Esophagus squamous epithelium (tissue), 5 donors: ENCODE measurements at places on chromosomes 2 and 18.

DNA sequence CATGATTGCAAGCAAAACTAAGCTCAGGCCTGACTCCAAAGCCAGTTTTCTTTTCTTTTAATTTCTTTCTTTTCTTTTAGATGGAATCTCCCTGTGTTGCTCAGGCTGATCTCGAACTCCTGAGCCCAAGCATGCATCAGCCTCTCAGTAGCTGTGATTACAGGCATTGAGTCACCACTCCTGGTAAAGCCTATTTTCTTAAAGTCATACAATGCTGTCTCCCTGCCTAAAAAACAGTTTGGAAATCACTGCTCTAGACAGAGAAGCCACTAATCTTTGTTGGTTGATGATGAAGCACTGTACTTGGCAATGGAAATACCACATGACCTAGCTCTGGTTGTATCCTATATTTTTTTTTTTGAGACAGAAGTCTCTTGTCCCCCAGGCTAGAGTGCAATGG is 33.1 kb upstream of the ZNF532 start:
- no peaks in the 10 kb centered on the region for H3K27me3 ChIP-seq
- no peak for DNase-seq
- H3K36me3 ChIP-seq = no peaks in the 10 kb centered on the region
- H3K27ac ChIP-seq = no peak overlapping the region
- no peak overlapping the region for H3K4me3 ChIP-seq

GRCh38 chr2:141692829-141693228 is 438.0 kb downstream of the LRP1B start:
- no peak overlapping the region for H3K27ac ChIP-seq
- H3K36me3 ChIP-seq = no peaks in the 10 kb centered on the region
- no peak overlapping the region for H3K4me3 ChIP-seq
- no peaks in the 10 kb centered on the region for H3K27me3 ChIP-seq
- H3K4me1 ChIP-seq = no peaks in the 10 kb centered on the region

DNA sequence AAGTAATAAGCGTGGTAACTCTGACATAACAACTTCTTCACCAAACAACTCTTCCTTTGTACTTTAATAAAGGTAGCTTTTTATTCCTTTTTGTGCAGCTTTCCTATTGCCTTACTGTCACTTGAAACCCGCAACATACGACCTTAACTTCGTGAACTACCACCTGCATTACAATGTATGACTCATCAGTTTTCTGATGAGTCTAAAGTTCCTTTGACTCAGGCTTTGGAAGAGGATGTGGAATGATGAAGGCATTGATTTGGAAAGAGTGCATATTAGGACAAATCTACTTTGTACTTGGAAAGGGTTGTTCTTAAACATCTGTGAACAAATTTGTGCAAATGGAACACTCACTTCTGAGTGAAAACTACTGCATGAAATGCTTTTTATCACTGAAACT is 1012.1 kb downstream of the TMEM182 start:
- no peaks in the 10 kb centered on the region for H3K4me1 ChIP-seq
- no peak overlapping the region for H3K4me3 ChIP-seq
- no peak for DNase-seq
- no peaks in the 10 kb centered on the region for H3K27me3 ChIP-seq
- no peaks in the 10 kb centered on the region for H3K36me3 ChIP-seq

- H3K4me3 ChIP-seq = no peak overlapping the region
- no peaks in the 10 kb centered on the region for H3K4me1 ChIP-seq
- H3K27ac ChIP-seq = no peak overlapping the region
- H3K27me3 ChIP-seq = no peaks in the 10 kb centered on the region
- H3K36me3 ChIP-seq = no peaks in the 10 kb centered on the region
These were observed 248.5 kb downstream of the ZNF516 start for GRCh38 chr18:76246590-76246989.

DNA sequence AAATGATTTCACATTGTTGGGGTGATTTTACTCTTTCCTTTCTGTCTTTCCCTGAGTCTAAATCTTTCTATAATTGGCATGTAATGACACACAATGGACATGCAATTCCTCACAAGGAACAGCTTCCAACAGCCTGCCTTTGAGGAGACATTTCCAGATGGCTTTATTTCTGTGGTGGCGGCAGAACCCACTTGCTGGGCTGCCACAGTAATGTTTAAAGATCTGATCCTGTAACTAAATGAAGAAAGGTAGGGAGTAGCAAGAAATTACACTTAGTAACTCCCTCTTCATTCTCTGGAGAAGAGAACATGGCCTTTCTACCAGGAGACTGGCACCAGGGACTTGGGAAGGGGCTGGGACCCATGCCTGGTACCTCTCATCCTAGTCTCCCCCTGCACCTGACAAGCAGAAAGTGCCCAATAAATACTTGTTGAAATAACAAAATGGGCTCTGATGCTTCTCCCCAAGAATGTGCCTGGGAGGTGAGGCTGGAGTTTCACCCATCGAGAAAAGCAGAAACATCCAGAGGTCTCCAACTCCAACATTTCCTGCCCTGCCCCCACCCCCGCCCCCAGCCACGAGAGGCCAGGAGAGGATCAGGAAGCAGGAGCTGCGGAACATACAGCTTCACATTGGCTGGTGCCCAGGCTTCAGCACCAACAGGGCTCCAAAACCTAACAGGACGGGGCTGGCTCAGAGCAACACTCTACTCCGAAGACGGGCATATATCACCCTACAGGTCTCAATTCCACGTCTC is 92.1 kb downstream of the PXDN start:
- H3K4me1 ChIP-seq = peaks cover 40% of the 10 kb centered on the region
- no peaks in the 10 kb centered on the region for H3K27me3 ChIP-seq
- H3K4me3 ChIP-seq = no peak overlapping the region
- no peak overlapping the region for H3K27ac ChIP-seq
- peaks cover 21% of the 10 kb centered on the region for H3K36me3 ChIP-seq
- no peak for DNase-seq

DNA sequence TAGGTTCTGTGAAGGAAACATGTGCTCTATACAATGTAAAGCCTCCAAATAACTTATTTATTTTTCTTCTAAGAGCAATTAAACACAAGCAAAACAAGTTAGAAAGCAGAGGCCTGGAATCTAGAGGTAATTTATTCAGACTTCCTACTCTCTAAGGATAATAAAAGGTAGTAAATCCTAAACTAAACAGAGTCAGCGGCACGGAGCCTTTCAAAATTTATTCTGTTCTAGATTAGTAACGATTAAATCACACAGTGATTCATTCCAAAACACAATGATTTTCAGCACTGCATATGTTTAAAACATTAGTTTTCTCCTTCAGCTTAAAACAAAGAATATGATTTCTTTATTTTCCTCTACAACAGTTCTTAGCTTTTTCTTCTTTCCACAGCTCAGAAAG is 160.9 kb downstream of the FBXO15 start:
- H3K36me3 ChIP-seq = no peaks in the 10 kb centered on the region
- H3K27me3 ChIP-seq = no peaks in the 10 kb centered on the region
- no peak overlapping the region for H3K4me3 ChIP-seq
- no peak overlapping the region for H3K27ac ChIP-seq
- no peak for DNase-seq

- DNase-seq = no peak
- H3K36me3 ChIP-seq = no peaks in the 10 kb centered on the region
- H3K27ac ChIP-seq = no peak overlapping the region
- no peak overlapping the region for H3K4me3 ChIP-seq
These were observed 86.4 kb downstream of the NCOA1 start for GRCh38 chr2:24577481-24577880.

DNA sequence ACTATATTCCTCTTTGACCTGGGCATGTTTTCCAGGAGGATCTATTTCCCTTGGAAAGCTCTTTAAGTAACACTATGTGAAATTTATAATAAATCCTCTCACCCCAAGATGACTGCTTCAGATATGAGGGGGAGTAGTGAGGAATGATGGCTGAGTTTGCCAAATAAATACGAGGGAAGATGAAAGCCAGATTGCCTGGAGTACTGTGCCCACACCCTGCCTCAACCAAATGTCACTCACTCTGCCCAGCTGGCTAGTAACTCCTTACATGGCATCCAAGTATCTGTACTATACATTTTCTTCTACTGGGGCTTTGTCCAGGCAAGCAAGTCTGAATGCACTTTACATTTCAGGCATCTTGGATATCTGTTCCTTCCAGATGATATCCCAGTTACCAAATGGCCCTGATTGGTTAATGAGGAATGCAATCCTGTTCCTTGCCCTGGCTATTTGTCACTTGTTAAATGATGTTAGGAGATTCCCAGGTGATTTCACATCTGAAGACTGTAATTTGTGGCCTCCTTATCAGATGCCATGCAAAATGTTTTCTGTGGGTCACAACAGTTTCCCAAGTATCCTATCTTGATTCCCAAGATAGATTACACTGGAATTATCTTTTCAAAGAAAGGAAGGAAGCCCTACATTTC is 191.8 kb downstream of the IKZF2 start:
- peaks cover 27% of the 10 kb centered on the region for H3K36me3 ChIP-seq
- no peak for DNase-seq
- H3K4me1 ChIP-seq = peaks cover 46% of the 10 kb centered on the region
- H3K27ac ChIP-seq = peak overlapping the region; percentile 40

GRCh38 chr2:7018767-7019166 is 101.6 kb downstream of the RNF144A start:
- H3K27ac ChIP-seq = no peak overlapping the region
- no peak overlapping the region for H3K4me3 ChIP-seq
- no peaks in the 10 kb centered on the region for H3K4me1 ChIP-seq
- H3K36me3 ChIP-seq = peaks cover 34% of the 10 kb centered on the region

DNA sequence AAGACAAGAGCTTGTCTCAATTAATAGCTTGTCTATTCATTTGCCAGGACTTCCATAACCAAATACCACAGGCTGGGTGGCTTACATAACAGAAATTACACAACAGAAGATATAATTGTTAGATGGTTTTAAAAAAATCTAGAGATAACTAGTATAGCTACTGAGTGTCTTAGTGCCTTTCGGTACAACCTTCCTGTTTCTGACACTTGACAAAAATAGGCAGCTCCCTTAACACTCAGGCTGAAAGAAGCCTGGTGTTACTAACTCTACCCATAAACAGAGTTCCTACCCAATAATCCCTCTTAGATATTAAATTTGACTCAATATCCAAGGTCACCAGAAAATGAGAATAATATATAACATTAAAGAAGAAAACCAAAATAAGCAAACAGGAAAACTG is 129.7 kb downstream of the BARD1 start:
- no peaks in the 10 kb centered on the region for H3K27me3 ChIP-seq
- no peak for DNase-seq
- H3K4me3 ChIP-seq = no peak overlapping the region
- no peaks in the 10 kb centered on the region for H3K4me1 ChIP-seq
- H3K27ac ChIP-seq = no peak overlapping the region

- peaks cover 6% of the 10 kb centered on the region for H3K4me1 ChIP-seq
- no peak for DNase-seq
- no peaks in the 10 kb centered on the region for H3K36me3 ChIP-seq
These were observed 142.3 kb upstream of the ITGA6 start for GRCh38 chr2:172285010-172285621.

GRCh38 chr18:9521770-9522169 is 46.5 kb downstream of the RALBP1 start:
- H3K27me3 ChIP-seq = no peaks in the 10 kb centered on the region
- no peak overlapping the region for H3K4me3 ChIP-seq
- peaks cover 10% of the 10 kb centered on the region for H3K36me3 ChIP-seq

GRCh38 chr18:61939046-61939674 is 46.4 kb upstream of the RNF152 start:
- H3K27me3 ChIP-seq = no peaks in the 10 kb centered on the region
- no peaks in the 10 kb centered on the region for H3K36me3 ChIP-seq
- H3K27ac ChIP-seq = no peak overlapping the region
- H3K4me1 ChIP-seq = no peaks in the 10 kb centered on the region
- no peak for DNase-seq
- no peak overlapping the region for H3K4me3 ChIP-seq

- H3K4me1 ChIP-seq = peaks cover 9% of the 10 kb centered on the region
- no peaks in the 10 kb centered on the region for H3K36me3 ChIP-seq
- no peak for DNase-seq
- no peak overlapping the region for H3K4me3 ChIP-seq
- H3K27me3 ChIP-seq = no peaks in the 10 kb centered on the region
These were observed 21.9 kb downstream of the METTL8 start for GRCh38 chr2:171411791-171412483.

DNA sequence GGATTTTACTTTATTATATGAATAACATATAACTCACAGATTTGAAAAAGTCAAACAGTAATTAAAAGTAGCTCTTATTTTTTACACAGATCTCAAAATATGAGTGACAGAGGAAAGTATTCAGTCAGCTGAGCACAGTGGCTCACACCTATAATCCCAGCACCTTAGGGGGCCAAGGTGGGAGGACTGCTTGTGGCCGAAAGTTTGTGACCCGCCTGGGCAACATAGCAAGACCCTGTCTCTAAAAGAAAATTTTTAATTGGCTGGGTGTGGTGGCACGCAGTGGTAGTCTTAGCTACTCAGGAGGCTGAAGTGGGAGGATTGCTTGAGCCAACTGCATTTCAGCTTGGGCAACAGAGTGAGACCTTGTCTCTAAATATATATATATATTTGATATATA is 19.2 kb upstream of the UGP2 start:
- no peak overlapping the region for H3K4me3 ChIP-seq
- no peak overlapping the region for H3K27ac ChIP-seq
- H3K4me1 ChIP-seq = no peaks in the 10 kb centered on the region
- no peak for DNase-seq

DNA sequence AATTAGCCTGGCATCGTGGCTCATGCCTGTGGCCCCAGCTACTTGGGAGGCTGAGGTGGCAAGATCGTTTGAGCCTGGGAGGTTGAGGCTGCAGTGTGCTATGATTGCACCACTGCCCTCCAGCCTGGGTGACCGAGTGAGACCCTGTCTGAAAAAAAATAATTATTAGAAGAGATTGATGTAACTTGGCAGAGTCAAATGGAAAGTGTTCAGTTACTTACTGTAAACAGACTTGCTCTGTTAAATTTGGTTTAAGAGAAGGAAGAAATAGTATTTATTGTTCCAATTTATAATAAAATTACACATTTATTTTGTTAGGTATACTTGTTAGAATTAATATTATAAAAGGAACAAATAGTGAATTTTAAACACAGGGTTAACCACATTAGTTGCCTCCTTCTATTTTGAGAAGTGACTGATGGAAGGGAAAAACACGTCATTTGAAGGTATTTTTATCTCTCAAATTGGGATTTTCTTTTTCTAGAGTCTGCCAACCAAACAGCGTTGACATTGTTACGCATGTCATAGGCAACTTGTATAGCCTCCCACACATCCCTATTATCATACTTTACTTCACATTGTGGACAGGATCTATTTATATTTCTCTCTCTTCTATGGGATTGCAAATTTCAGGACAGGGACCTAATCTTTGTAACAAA is 118.8 kb upstream of the B3GNT2 start:
- H3K4me1 ChIP-seq = peaks cover 6% of the 10 kb centered on the region
- H3K36me3 ChIP-seq = no peaks in the 10 kb centered on the region
- H3K4me3 ChIP-seq = no peak overlapping the region
- H3K27ac ChIP-seq = no peak overlapping the region
- no peaks in the 10 kb centered on the region for H3K27me3 ChIP-seq
- DNase-seq = no peak

- no peak for DNase-seq
- H3K27me3 ChIP-seq = no peaks in the 10 kb centered on the region
- H3K4me3 ChIP-seq = no peak overlapping the region
These were observed 34.9 kb upstream of the NEDD4L start for GRCh38 chr18:58009166-58009565.
